ENCODE measurements at places on chromosomes 2 and 18. TPM values are rescaled to one million over a fixed set of nuclear protein-coding genes. Genes with fewer than 3 reads are reported as not detected.

DNA sequence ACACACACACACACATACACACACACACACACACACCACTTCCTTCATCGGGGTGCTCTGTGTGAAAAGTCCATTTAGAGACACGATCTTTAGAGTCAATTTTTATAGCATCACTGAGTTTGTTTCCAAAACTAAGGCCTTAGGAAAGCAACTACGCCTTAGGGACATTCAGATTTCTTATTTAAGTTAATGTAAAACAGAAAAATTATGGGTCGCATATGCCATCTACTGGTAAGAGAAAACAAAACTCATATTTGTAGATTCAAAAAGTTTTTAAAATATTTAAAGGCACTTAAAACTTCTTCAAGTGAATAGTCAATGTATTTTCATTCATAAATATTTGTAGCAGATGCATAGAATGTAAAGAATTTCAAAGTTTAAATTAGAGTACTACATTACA, 166.2 kb downstream of the ATAD2B start:
- no peak for DNase-seq

DNA sequence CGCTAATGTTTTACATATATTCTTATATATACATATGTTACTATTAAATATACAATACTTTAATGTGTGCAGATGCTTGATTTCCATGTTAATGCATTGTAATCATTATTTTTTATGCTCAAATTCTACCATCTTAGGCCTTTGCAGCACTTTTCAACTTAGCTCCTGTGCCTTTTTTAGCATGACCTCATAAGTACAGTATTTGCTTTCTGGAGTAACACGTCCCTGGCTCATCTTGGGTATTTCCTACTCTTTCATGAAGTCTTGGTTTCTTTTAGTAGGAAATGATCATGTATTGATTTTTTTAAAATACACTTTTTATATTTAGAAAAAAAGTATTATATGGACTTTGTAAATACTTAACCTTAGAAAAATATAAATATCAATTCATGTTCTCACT, 36.5 kb downstream of the CAB39 start:
- DNase-seq = no peak

DNA sequence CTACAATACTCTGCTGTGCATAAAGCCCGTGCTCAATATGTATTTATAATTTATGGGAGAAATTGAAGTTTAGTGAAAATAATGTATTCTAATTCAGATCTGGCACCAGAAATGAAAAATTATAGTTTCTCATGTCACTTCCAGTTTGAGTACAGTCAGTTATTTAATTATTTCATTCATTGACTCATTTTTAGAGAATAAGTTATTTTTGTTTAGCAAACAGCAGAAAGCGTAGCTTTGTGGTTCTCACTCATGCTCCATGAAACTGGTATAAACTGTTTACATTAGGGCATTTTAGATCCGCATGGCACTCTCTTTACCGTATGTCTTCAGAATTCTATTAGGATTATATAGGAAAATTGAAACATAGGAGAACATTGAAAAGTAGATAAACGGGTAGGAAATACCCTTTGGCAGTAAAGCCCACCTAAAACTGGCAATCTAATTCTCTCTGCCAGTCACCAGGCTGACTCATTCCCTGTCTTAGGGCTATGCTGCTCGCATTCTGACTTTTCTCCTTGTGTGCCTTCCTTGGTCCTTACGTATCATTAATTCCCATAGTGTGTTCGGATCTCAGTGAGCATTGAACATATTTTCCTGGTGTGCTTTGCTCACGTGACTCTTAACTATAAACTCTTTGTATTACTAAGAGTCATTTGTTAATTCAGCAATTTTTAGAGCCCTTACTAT, 106.0 kb downstream of the ZNF236 start:
- DNase-seq = no peak

DNA sequence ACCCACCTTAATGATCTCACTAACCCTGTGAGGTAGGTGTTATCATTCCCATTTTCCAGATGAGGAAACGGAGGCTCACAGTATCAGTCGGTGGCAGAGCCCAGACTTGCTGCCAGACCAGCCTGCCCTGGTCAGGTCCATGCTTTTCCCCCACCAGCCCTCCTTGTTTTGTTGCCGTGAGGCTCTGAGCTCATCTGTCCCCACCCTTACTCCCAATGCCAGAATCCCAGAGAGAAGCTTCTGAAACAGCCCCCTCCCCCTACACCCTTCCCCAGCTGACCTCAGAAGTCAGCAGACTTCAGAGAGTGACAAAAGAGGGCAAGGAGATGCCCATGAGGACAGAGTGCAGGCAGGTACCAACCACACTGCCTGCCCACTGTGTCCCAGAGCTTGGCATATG, 20.8 kb upstream of the TNS1 start:
- DNase-seq = no peak

GRCh38 chr2:144431392-144431783, 88.5 kb downstream of the ZEB2 start:
- no peak for DNase-seq

- no peak for DNase-seq
Observed at GRCh38 chr2:186033541-186033940, 294.9 kb downstream of the FSIP2 start.

GNLY gene
- total RNA-seq = 52.6 TPM

ARMC9 gene
- total RNA-seq = 2.2 TPM

UPP2 gene
- total RNA-seq = not detected

Data from activated CD8-positive, alpha-beta T cell treated with anti-CD3 and anti-CD28 coated beads for 36 hours (primary cell).